ENCODE measurements at places on chromosomes 5 and 9.

GRCh38 chr5:140992828-140993227, 26.6 kb downstream of the PCDHAC2 start:
- DNase-seq: no peak

DNA sequence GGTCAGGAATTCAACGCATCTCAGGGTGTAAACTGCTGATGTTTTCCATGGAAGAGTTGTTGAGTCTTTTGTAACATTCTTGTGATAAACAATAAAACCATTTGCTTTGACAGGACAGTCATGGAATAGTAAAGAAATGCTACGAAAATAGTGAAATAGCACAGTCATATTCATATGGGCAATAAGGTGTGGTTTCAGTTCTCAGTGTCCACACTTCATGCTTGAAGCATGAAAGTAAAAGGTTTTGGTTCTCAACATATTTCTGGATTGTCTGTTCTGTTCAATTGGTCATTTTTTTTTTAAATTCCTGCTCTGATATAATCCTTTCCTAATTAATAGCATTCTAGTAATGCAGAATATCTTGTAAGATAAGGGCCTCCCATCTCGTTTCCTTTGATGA, 467.6 kb upstream of the ZNF608 start:
- DNase-seq: no peak

GRCh38 chr5:133700251-133700650, 87.9 kb upstream of the FSTL4 start:
- no peak for DNase-seq

DNA sequence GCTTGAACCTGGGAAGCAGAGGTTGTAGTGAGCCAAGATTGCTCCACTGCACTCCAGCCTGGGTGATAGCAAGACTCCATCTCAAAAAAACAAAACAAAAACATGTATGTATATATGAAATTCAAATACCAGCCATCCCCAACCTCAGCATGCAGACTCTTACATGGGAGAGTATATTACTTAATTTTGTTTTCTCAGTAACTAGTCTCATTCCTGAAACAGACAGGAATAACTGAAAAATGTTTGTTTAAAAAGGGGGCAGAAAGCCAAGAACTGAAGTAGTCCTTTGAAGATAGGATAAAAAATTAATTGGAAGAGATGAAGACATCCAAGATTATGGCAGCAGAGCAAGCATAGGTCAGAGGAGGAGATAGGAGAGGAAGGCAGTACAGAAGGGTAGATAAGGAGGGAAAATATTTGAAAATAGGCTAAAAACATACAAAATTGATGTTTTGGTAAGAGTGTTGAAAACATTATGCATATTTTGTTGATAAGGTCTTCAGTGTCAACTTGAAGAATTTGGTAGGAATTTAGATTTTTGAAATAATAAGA, 309.9 kb downstream of the MAT2B start:
- no peak for DNase-seq

GRCh38 chr9:137673886-137674285, 55.1 kb downstream of the EHMT1 start:
- no peak for DNase-seq

DNA sequence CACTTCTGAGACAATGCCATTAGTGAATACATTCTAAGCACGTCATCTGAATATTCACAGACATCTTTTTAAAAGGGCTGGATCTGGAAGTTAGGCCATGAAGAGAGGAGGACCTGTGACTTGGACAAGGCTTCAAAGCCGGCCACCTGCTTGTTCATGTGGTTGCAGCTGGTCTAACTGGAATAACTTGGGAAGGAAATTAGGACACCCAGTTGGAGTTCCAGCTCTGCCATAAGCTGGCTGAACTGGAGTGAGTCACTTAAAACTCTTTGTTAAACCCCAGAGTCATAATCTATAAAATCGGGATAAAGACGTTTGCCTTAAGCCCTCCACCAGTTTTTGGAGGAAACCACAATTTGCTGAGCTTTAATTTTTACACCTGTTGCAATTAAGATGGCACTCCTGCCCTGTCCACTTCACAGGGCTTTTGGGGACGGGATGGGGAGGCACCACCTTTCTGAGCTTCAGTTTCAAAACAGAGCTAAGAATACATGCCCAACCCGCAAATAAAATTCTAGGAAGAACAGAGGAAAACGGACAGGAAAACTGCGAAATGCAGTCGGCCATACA, 536 bp upstream of the STX17 start:
- no peak for DNase-seq

- no peak for DNase-seq
Measured at GRCh38 chr9:38651400-38652042, 31.1 kb upstream of the ANKRD18A start.

- DNase-seq: no peak
Measured at GRCh38 chr9:130041648-130042405, 1.2 kb downstream of the FNBP1 start.

DNA sequence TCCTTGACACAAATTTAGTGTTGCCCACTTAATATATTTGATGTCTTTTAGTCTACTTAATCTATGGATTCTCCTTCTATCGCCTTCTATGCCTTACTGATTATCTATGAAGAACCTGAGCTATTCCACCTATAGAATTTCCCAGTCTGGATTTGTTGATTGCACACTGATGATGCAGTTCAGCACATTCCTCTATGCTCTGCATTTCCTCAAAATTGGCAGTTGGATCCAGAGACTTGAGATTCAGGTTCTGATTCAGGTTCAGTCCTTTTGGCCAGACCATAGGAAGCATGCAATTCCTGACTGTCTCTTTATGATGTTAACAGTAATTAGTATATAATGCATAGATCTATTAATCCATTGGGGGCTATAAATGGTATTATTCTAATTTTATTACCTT, 13.8 kb downstream of the SLC22A5 start:
- DNase-seq: no peak

DNA sequence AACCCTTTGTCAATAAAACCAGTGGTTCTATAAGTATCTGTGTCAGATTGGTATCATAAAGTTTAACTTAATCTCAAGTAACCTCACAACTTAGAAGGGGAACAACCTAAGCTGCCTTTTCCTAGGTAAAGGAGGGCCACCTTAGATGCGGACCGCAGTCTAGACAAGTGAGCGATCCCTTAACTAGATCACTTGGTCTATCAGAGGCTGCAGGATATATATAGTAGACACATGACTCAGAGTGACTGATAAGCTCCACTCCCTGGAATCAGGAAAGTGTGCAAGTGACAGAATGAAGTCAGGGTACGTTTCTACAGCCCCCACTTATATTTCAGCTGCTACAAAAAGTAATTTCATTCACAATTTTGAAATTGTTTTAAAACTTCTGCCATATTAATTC, 7.4 kb downstream of the REEP5 start:
- no peak for DNase-seq

DNA sequence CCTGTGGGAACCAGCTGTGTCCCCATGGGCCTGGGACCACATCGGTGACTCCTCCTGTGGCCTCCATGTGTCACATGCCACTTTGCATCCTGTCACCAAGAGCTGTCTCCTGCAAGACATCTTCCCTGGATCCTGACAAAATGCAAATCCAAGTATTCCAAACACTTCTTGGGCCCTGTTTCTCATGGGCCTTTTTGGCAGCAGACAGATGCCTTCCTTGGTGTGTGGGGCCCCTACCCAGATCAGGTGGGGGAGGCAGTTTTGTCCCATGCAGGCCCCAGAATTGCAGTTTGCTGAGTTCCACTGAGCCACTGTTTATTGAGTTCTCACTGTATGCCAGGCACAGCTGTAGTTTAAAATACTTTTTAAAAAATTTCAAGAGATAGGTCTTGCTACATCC, 62.5 kb upstream of the GABRP start:
- no peak for DNase-seq

GRCh38 chr9:36759141-36759540, 186.4 kb downstream of the MELK start:
- DNase-seq: no peak

DNA sequence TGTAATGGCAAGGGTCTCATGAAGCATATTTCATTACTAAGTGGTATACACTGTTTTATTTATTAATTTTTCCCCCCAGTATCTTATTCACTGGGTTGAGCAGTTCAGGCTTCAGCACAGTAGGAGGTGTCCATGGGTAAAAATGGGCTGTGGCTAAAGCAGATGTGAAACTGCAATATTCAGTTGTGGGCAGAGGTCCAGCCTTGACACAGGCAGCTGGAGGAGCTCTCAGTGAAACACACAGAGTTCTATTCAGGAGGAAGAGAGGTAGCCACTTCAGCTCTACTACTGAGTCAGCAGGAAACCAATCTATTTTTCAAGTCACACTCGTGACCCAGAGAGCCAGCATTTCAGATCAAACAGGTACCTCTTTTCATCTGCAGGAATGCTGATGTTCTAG, 418.3 kb downstream of the CDH10 start:
- DNase-seq: no peak

DNA sequence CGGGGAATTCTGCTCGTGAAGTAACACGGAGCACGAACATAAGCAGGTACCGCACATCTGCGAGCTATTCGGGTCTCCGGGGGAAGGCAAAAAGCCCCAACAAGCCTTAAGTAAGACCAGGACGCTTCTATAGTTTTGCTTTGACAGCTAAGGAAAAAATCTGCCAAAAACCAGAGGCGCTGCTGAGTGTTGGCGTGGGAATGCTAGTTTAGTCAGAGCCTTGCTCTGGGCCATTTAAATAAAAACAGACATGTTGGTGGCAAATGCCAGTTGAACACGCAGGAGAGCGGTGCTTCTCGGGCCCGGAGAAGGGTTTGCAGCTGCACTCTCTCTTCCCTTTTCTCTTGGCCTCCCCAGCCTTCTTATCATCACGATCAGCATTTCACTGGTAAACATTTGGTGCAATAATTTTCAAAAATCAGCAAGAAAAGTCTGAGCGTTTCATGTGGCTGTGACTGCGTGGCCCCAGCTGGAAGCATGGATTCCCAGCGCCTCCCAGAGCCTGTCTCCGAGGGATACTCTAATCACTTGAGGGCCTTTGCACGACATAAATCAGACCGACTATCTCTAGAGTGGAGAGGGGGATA, 6.4 kb upstream of the NOTCH1 start:
- no peak for DNase-seq

GRCh38 chr9:130962418-130963316, 23.6 kb upstream of the FIBCD1 start:
- DNase-seq: peak; percentile 68

- no peak for DNase-seq
Measured at GRCh38 chr5:69295088-69295754, 37.4 kb downstream of the CCDC125 start.

GRCh38 chr9:121893786-121894185, 199.3 kb downstream of the TTLL11 start:
- no peak for DNase-seq

GRCh38 chr5:87282269-87282668, 14.6 kb downstream of the RASA1 start:
- DNase-seq: no peak

GRCh38 chr9:133195029-133195428, 14.0 kb downstream of the OBP2B start:
- DNase-seq: no peak

GRCh38 chr9:96031366-96031824, 155.9 kb downstream of the ERCC6L2 start:
- peak; percentile 73 for DNase-seq

GRCh38 chr9:36093384-36093783, 43.1 kb upstream of the GLIPR2 start:
- DNase-seq: no peak

- DNase-seq: no peak
Measured at GRCh38 chr5:141915881-141916336, 7.8 kb upstream of the DELE1 start.

GRCh38 chr9:114072184-114073140, 5.6 kb downstream of the AMBP start:
- peak; percentile 67 for DNase-seq

DNA sequence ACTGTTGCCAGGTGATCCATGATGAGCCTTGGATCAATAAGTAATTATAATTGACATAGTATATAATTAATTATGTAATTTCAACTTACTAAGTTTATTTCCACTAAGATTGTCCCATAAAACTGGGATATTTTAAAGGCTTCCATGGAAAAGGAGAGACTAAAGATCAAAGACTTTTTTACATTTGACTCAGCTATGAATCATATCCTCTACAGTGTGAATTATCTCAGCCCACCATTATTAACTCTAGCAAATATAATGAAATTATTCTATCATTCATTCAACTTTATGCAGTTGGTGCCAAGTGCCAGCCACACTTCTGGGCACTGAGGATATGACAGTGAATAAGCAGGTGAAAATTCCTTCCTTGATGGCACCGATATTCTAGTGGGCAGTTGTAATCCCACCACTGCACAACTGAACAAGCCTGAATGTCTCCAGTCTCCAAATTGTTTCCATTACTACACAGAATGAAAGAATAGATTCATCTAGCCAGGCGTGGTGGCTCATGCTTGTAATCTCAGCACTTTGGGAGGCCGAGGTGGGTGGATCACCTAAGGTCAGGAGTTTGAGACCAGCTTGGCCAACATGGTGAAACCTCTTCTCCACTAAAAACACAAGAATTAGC, 21.9 kb upstream of the TXN start:
- DNase-seq: no peak

DNA sequence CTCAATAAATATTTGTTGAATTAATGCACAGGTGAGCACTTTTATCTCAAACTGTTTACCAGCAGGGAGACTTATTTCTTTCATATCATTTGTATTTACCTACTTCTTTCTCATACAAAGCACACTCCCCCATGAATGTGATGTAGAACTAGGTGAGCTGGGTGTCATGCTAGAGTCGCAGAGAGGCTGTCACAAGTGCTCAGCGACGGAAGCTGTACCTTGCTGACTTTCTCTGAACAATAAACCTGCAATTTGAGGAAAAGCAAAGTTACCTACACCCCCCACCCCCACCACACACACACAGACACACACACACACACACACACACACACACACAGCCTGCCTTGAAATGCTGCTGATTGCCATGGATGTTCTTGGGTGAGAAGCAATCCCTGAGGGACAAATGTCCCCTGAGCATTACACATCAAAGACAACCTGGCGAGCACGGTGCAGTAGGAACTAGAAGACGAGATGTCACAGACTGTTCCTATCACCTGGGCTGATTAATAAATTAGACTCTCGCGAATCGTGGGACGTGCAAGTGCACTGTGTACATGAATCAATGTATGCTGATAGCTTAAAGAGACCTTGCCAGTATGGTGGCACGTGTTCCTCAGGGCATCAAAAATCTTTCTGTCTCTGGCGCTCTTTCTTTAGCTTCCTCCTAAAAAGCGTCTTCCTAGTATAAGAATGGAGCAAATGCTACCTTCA, 66.1 kb downstream of the BRINP1 start:
- no peak for DNase-seq

- DNase-seq: no peak
Measured at GRCh38 chr9:124846969-124847368, 6.3 kb upstream of the WDR38 start.

DNA sequence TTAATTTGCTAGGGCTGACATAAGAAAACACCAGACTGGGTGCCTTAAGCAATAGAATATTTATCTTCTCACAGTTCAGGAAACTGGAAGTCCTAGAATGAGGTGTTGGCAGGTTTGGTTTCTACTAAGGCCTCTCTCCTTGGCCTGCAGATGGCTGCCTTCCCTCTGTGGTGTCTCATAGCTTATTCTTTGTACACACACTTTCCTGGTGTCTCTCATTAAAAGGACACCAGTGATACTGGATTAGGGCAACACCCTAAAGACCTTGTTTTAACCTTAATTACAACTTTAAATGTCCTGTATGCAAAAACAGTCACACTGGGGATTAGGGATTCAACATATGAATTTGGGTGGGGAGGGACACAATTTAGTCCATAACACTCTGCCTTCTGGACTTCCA, 25.1 kb downstream of the NUTM2F start:
- no peak for DNase-seq

Data from NCI-H446 treated with DMSO at 0.1 percent for 48 hours (cell line).